ENCODE measurements at places on chromosomes 7 and 10. TPM values are rescaled to one million over a fixed set of nuclear protein-coding genes. Genes with fewer than 3 reads are reported as not detected.

DNA sequence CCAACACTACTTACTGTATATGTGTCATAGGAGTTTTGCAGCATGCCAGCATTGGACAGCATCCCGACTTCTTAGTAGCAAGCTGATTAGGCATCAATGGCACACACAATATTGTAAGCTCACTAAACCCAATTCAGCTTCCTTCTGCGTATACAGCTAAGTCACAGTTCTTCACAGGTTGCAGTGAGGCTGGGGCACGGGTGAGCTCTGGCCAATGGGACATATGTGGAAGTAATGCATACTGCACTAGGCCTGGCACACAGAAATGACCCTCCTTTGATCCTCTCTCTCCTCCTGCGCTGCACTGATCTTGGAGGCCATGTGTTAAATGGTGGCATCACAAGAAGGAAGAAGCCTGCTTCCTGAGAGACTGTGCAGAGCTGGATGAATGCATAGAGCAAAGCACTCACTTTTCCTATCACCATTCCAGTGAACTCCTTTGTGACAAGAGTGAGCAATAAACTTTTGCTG is 11.9 kb downstream of the RAB11FIP2 start:
- no peak overlapping the region for H3K27ac ChIP-seq
- no peaks in the 10 kb centered on the region for H3K27me3 ChIP-seq
- H3K4me3 ChIP-seq: no peak overlapping the region
- H3K4me1 ChIP-seq: peaks cover 7% of the 10 kb centered on the region

GRCh38 chr10:98374217-98374985 is 40.6 kb downstream of the PYROXD2 start:
- H3K27me3 ChIP-seq: peaks cover 7% of the 10 kb centered on the region
- H3K27ac ChIP-seq: no peak overlapping the region
- no peak overlapping the region for H3K4me3 ChIP-seq
- DNase-seq: no peak

DNA sequence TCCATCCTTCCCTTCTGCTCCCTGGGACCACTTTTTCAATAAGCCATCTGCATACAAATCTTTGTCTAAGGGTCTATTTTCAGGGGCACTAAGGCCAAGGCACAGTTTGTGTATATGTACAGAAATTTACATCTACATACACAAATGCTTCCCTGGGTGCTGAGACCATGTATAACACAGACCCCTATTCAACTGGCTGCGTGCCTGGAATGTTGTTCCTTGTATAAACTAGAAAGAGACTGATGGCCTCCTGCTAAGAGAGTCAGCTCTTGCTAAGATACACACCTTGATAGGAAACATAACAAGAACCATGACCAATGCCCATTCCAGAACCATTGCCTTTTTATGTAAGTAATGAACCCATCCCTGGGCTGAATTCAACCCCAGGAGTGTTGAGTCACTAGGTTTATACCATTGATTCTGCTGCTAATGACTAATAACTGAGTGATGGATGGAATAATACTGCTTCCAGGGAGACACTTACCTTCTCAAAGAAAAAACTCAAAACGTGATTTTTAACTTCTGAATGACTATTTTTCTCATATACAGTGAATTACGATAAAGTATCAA is 290.7 kb downstream of the FGFR2 start:
- H3K4me3 ChIP-seq: no peak overlapping the region
- peaks cover 7% of the 10 kb centered on the region for H3K27me3 ChIP-seq

DNA sequence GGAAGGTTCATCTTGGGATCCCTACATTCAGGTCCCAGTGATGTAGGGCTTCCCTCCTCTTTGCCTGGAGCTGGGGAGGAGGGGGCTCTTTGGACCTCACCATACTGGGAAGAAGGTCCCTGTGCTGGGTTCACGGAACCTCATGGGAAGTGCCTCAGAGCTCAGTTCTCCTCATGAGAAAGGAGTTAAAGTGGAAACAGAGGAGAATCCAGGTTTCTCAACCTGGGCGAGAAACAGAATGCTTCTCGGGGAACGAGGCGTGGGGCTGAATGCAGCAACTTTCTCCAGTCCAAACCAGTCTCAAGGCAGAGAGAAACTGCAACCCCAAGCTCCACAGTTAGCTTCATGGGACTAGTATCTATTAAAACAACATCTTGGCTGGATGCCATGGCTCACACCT is 382.7 kb upstream of the FOXK1 start:
- H3K4me3 ChIP-seq: no peak overlapping the region
- peaks cover 11% of the 10 kb centered on the region for H3K27me3 ChIP-seq
- H3K4me1 ChIP-seq: no peaks in the 10 kb centered on the region
- no peak for DNase-seq
- H3K27ac ChIP-seq: no peak overlapping the region

DNA sequence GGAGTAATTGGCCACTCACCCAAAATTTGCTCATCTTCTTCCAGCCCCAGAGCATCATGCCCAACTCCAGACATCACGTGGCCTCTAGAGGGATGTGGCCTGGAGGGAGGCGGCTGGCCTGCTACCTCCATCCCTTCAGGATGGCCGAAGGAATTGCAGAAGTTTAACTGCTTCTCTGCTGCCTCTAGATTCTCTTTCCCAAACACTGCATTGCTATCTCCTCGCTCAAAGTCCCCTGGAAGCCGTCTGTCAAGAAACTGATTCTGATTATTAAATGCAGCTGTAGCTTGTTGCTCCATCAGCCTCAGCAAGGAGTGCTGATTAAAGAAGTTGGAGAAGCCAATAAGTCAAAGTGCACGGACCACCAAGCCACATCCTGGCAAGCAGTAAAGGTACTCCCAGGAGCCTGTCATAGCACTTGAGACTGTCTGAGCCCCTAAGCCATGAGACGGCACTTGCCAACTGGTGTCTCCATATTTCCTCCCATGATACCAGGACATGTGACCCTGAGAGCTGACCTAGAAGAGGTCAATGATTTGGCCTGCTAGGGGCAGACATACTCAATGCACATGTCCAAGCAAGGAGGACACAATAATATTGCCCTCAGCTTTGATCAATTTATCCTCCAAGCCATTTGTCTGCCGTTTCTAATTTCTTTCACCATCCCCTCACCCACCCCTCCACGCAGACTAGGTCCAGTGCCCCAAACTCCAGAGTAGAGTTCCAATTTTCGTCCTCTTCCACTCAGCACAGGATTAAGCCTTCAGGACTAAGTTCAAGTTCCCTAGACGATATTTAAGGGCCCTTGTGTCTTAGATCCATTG is 84.2 kb downstream of the TBXAS1 start:
- H3K27me3 ChIP-seq: peaks cover 1% of the 10 kb centered on the region
- no peak overlapping the region for H3K27ac ChIP-seq
- H3K36me3 ChIP-seq: no peaks in the 10 kb centered on the region
- H3K4me1 ChIP-seq: no peaks in the 10 kb centered on the region

DNA sequence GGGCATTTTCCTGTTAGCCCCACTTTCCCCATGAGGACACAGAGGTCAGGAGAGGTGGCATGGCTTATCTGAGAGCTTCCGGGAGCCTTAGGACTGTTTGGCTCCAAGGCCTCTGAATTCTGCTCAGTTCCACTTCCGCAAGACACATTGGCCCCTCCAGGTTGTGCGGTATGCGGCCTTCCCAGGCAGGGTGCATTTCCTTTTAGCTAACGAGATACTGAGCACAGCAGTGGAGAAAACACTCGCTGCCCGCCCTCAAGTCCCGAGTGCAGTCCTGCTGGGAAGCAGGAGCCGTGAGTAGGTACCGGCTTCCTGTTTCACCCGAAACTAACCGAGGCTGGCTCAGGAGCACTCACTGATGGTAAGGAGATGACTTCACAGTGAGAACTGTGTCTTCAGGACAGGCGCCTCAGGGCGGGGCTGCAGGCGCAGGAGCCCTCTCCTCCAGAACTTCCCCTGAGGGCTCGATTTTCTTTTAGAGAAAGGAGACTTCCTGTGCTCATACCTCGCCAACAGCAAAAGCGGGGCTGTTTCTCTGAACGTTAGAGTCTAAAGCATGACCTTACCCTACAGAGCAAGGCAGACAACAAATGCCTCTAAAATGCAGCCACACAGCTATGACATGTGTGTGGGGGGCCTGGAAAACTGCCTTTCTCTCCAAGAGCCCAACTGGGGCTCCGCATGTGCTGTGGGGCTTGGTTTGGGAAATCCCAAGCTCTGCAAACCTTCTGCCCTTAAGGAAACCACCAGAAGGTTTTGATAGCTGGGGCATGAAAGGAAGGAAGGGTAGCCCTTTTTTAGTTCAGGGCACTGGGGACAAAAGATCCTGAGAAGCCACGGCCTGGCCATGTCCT is 25.9 kb downstream of the RGS10 start:
- peaks cover 8% of the 10 kb centered on the region for H3K36me3 ChIP-seq
- DNase-seq: no peak
- peaks cover 16% of the 10 kb centered on the region for H3K27me3 ChIP-seq
- H3K4me3 ChIP-seq: no peak overlapping the region

The C10orf67 gene
- not detected for total RNA-seq

The TRIL gene
- total RNA-seq: 1.4 TPM
